ENCODE measurements at places on chromosomes 11 and 22. TPM values are rescaled to one million over a fixed set of nuclear protein-coding genes. Genes with fewer than 3 reads are reported as not detected.

Gene GP1BB
- polyA plus RNA-seq: 46.2 TPM

Gene FREY1
- polyA plus RNA-seq: 0.49 TPM

Gene FXYD6
- 516 TPM for polyA plus RNA-seq

Gene RPUSD4
- polyA plus RNA-seq: 15.8 TPM

Data from brain (organoid and tissue), 16 donors.